ENCODE measurements at places on chromosomes 7 and 10. TPM values are rescaled to one million over a fixed set of nuclear protein-coding genes. Genes with fewer than 3 reads are reported as not detected.

Gene DNAJC9
- polyA plus RNA-seq = 17.2 TPM

Gene GPR15LG
- not detected for polyA plus RNA-seq

Gene FKBP6
- 0.51 TPM for polyA plus RNA-seq

DNA sequence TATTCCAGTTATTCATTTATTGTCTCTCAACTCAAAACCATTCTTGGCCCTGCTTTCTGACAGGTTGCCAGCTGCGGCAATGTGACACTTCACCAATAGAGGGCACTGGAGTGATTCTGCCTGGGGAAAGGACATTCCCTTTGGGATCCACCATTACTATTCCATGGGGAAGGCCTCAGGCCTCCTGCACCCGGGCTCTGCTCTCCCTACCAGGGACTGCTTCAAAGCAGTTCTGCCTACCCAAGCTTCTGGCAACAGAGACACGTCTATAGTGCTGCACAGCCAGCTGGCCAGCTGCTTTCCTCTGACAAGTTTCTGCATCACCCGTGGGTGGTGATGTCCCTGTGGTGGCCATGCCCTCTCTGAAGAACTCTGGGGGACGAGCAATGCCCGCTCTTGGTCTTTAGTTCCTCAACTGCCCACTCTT is 163.8 kb downstream of the ELMO1 start:
- DNase-seq = no peak

GRCh38 chr10:8305876-8306652 is 251.6 kb downstream of the GATA3 start:
- DNase-seq = no peak

GRCh38 chr7:12747687-12748306 is 60.4 kb downstream of the ARL4A start:
- DNase-seq = no peak

DNA sequence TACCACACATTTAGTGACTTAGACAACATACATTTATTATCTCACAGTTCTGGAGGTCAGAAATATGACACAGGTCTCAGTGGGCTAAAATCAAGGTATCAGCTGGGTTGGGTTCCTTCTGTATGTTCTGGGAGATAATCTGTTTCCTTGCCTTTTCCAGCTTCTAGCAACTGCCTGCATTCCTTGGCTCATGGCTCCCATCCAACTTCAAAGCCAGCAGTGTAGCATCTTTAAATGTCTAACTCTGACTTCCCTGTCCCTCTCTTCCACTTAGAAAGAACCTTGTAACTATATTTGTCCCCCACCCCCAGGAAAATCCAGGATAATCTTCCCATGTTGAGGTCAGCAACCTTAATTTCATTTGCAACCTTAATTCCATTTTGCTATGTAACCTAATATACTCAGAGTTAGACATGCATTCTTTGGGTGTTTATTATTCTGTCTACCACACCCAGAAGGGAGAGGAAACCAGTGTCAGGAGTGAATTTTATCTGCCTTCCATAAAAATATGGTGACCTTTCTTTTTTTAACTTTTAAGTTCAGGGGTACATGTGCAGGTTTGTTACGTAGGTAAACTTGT is 57.3 kb upstream of the SMIM30 start:
- DNase-seq = no peak

GRCh38 chr10:49398986-49399385 is 3.1 kb upstream of the DRGX start:
- no peak for DNase-seq

DNA sequence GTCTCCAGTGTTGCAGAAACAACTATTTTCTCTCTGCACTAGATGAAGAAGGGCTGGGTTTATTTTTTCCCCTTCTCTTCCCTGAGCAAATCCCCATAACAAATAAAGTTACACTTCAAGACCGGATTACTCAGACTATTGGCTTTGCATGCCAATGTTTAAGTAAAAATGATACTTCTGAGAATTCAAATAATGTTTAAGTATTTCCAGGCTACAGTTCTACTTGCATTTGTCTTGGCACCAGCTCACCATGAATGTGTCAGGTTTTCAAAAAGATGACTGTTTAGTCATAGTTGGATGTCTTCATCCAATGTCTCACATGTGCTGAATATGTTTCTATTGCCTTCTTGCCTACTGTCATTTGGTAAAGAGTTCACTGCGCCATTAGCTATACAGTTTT is 912.6 kb downstream of the GATA3 start:
- no peak for DNase-seq
